ENCODE measurements at places on chromosomes 7 and 10.

- DNase-seq = no peak
Measured at GRCh38 chr10:132607961-132608495, 70.4 kb downstream of the INPP5A start.

GRCh38 chr7:147564786-147565476, 1025.6 kb upstream of the C7orf33 start:
- DNase-seq = no peak

DNA sequence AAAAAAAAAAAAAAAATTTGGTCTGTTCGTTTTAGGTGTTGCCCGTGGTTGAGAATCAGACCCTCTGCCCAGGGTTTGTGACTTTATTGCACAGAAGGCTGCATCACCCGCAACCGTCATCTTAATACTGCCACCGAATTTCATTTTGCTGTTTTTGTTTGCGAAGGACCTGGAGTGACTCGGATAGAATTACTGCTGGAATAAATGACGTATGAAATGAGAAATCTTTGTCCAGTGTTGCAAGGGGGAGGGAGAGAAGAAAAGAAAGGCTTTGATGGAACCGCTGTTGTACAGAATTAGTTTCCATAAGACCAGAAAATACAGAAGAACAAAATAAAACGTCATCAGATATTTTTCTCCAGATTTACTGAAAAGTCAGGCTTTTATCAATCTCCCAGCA, 103.3 kb downstream of the GALNT17 start:
- no peak for DNase-seq

GRCh38 chr10:13945390-13946208, 358.8 kb downstream of the PRPF18 start:
- no peak for DNase-seq

DNA sequence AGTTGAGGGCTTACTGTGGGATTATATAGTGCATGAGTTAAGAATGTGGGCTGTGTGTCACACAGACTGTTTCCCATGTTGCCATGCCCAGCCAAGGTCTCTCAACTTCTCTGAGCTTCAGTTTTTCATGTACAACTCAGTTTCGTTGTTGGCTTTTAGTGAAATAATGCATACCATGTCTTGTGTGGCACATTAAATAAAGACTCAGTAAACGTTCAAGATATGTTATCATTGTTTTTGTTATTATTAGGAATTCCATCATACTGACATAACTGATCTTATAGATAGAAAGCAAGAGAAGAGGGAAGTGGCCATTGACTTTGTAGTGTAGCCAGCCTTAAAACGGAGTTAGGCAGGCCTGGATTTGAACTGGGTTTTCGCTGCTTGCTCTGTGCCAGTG, 2.9 kb downstream of the CDK14 start:
- DNase-seq = no peak

- no peak for DNase-seq
Measured at GRCh38 chr10:78852466-78853240, 216.1 kb upstream of the ZMIZ1 start.

DNA sequence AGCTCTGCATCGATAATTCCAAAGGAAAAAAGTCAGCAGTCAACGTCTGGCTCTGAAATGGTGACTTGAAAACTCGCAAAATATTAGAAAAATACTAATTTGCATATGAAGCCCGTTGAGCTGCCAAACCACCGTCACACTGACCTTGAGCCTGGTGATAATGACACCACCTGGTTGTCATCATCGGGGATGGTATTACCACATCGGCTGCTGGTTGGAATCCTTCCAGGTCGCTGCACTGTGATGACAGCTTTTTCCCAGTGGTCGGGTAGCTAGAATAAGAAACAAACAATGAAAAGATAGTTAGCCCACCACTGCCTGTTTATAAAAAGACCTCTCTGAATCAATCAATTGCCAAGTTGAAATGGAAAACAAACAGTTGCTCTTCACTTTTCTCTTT, 41.6 kb downstream of the LAMB1 start:
- DNase-seq = no peak

DNA sequence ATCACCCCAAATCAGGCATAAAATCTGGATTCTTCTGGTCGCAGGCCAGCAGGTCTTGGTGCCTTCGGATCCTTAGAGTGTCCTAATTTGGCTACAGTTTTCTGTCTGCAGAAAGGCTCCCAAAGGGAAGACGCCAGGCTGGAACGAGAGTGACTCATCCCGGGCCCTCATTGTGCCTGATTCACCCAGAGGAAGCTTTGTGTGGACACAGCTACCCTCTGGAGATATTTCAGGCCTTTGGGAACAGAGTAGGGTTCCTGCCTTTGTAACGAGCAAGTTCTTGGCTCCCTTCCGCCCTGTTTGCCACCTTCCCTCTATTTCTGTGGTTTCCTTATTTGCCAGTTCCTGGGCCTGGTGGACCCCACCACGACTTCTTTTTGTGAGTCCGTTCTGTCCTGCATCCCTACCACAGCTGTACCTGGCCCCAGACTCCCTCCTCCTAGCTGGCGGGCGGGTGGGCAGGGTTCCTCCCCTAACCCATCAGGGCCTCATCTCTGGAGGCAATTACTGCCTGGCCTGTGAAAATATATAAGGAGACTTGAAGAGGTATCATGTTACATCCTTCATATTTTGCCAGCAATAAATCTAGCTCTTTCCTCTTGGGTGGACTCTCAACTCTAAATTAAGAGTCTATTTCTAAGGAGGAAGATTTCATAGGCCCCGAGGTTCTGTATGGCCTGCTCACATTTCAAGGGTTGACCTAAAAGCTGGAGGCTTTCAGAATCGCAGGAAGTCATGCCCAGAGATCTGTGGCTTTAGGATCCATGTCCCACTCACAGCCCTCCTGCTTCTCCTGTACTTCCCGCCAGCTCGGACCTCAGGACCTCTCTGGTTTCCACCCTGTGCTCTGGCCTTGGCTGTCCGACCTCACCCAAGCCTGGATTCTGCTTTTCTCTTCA, 219.2 kb upstream of the ZNF32 start:
- no peak for DNase-seq

GRCh38 chr7:23373151-23374004, 74.2 kb downstream of the MALSU1 start:
- DNase-seq = peak; percentile 68

DNA sequence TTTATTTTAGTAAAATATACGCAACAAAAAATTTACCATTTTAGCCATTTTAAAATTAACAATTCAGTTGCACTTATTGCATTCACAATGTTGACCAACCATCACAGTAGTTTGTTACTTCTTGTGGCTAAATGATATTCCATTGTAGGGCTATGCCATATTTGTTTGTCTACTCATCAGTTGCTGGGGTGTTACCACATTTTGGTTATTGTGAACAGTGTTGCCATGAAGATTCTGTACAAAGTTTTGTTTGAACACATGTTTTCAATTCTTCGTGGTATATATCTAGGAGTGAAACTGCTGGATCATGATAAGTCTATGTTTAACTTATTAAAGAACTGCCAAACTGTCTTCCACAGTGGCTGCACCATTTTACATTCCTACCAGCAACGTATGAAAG, 46.3 kb upstream of the ZNF365 start:
- no peak for DNase-seq

GRCh38 chr10:94320285-94320914, 42.3 kb downstream of the NOC3L start:
- no peak for DNase-seq

DNA sequence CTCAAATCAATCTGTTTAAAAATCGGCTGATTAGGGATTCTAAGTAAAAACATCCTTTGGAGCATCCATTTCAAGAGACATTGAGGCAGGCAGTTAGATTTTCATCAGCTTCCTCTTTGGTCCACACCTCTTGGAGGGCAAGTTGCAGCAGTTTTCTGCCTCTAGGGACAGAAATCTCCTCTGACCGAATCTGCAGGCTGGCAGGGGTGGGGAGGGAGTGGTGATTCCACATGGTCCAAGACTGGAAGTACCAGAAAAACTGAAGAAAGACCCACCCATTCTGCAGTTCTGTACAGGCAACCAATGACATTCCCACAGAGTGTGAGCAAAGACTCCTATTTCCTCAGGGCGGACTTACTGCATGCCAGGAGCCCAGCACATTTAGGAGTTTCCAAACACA, 29.0 kb downstream of the FGFBP3 start:
- DNase-seq = no peak

- DNase-seq = no peak
Measured at GRCh38 chr7:98877692-98878364, 504 bp upstream of the TRRAP start.

DNA sequence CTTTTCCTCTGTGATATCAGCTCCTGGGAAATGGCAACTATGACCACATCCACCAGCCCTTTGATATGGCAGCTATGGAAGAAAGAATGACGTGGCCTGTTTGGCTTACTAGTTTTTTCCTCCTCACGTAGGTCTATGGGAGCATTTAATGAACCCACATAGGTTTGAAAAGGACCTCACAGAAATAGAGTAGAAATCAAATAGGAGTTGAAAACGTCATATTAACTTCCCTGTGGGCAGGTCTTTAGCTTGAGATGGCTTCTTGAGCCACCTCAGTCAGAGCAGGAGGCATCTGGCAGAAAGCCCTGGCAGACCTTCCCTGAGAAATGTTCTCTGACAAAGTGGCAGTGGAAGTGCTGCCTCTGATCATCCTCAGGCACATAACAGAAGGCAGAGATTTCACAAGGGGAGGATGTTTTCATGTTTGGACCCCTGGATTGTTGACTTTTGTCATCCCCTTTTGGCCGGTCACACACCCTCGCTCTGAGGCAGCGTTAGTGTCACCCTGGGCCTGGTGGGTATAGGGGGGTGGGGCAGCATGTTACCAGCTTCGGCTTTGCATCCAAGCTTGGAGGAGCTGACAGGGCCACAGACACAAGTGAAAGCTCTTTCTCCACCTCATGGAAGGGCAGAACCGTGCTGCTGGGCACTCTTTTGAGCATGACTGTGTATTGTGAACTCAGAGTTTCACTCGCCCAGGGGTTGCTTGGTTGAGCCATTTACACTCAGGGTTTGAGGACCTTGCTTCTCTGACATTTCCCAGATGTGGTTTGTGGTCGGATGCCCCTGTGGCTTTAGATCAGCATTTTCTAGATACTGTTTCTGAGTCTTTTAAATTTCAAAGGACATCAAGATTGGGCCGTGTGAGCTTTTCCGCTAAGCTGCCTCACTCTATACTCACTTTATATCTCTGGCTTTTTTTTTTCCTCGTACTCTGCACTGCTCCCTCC, 184.2 kb downstream of the STK31 start:
- DNase-seq = peak; percentile 64

GRCh38 chr10:128017822-128018221, 108.4 kb downstream of the MKI67 start:
- no peak for DNase-seq

- no peak for DNase-seq
Measured at GRCh38 chr7:22633286-22633953, 93.6 kb upstream of the IL6 start.

DNA sequence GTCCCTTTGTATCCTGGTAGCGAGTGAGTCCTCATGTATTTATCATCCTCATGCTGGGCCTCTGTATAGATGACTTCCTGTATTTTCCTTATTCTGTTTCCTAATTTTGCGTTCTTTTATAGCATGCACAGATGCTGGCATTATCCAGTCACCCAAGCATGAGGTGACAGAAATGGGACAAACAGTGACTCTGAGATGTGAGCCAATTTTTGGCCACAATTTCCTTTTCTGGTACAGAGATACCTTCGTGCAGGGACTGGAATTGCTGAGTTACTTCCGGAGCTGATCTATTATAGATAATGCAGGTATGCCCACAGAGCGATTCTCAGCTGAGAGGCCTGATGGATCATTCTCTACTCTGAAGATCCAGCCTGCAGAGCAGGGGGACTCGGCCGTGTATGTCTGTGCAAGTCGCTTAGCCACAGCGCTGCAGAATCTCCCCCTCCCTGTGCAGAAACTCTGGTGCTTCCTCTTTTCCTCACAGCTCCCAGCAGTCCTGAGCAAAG, 183.1 kb upstream of the PRSS58 start:
- no peak for DNase-seq

- DNase-seq = no peak
Measured at GRCh38 chr7:42753811-42754363, 158.0 kb downstream of the C7orf25 start.

GRCh38 chr10:78794736-78795455, 273.9 kb upstream of the ZMIZ1 start:
- no peak for DNase-seq

DNA sequence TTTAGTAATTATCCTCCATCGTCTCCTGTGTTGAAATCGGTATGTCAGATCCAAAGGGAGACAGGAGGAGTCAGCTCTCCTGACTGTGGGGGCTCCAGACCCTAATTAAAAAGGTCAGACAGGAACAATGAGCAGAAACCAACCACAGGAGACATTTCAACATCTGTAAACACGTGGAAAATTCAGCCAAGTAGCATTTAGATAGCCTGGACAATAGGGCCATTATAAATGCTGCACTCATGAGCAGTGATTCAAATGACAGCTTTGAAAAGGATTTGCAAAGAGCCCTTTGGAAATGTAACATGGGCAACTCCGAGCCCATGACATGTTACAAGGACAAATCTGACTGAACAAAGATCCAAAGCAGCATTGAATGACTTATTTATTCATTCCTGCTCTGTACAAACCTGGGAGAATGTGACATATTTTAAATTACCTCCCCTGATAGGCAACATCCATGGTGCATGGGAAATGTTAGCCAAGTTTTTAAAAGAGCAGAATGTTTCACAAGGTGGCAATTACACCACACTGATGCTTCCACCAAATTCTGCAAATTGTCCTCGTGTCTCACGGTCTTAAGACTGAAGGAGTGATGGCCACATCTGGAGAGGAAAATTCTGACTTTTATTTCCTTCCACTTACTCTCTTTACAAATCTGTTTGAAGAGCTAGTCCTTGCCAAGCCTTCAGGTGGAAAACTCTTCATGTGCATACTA, 113.3 kb upstream of the KMT2E start:
- no peak for DNase-seq

Measured in stimulated activated CD8-positive, alpha-beta memory T cell treated with anti-CD3 and anti-CD28 coated beads, Interleukin-7, amount 100 ng/mL, for 48 hours (primary cell).